GM23248 (cell line): ENCODE measurements at places on chromosomes 1 and 21.
A peak's percentile ranks its signal among the peaks of the same experiment; 100 is the strongest.

- no peak for DNase-seq
Observed at GRCh38 chr1:208333676-208334075, 89.5 kb upstream of the PLXNA2 start.

DNA sequence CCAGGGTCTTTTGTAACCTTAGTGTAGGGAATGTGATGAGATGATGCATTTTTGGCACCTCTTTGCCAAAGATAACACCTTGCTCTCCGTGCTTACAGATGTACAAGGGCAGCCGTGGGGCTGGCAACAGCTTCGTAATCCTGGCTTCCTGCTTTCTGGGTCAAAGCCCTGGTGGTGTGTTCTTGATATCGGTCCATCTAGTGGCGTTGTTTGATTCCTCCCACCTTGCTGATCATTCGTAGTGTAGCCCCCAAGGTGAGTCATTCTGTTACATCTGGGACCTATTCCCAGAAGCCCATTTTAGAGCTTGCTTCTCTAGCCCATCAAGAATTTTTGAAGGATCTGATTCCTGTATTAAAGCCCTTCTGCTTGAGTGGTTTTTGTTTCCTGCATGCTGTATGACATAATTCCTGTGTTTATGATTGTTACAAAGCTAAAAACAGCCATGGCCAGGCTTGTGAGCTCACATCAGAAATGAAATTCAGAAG, 7.0 kb upstream of the CCT8 start:
- DNase-seq, result no peak

- DNase-seq, result peak; percentile 98
Observed at GRCh38 chr1:14968251-14968851, 185.2 kb upstream of the TMEM51 start.

- DNase-seq, result peak; percentile 8
Observed at GRCh38 chr1:25954282-25954938, 43.5 kb downstream of the PAFAH2 start.

DNA sequence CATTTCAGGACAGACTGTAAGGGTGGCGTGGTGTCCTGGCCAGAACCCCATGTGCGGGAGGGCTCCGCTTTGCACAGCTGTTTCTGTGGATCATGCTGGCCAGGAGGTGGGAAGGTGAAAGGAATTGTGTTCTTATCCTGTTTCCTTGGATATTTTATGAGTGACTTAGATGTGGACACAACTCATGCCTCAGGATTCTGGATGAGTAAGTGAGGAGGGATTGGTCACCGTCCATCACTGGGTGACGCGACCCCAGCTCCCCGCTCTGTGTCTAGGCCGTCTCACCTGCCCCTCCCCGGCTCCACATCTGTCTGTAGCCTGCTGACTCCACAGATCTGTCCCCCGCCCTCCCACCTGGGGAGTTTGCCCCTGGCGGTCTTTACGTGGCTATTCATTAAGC, 48.8 kb downstream of the PIK3CD start:
- peak; percentile 94 for DNase-seq

DNA sequence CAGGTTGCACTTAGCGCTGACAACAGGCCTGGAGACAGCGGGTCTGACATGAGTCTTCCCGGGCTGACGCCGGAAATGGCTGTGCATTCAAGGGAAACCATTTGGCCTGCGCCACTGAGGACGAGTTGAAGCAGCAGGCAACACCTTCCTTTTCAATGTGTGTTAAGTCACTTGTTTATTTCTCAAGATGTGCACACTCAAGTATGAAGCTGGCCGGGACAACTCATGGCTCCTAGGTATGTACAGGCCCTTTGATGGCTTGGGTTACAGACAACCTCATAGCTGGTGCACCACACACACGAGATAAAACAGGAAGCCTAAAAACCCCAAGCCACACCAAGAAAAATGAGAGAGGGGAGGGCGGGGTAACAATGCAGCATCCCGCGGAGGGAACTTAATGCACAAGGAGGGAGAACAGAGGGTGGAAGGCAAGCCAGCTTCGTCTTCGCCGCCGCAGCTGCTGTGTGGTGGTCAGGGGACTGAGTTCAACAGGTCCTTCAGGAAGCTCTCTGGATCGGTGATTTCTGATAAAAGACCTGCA, 118.0 kb upstream of the IFFO2 start:
- DNase-seq, result no peak

DNA sequence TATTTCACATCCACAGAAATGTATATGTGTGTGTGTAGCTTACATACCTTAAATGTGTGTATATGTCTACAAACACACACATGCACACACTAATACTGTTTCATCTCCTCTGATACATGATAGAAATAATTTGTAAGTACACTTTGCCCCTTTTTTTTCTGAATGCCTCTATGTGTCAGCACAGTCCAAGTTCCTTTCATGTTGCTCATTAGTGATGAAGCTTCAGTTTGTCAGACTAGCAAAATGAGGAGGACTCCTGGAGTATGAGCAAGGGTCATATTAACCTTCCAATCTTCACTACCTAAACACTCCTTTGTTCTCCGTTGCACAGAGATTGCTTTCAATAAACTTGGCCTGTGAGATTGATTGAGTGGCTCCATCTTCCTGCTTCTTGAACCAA, 935.4 kb downstream of the MRPL39 start:
- no peak for DNase-seq

GRCh38 chr1:70990469-70991253, 57.0 kb downstream of the PTGER3 start:
- no peak for DNase-seq

GRCh38 chr1:19053486-19053885, 97.0 kb upstream of the IFFO2 start:
- no peak for DNase-seq

- DNase-seq, result peak; percentile 78
Observed at GRCh38 chr1:158998781-158999161, 10.9 kb upstream of the IFI16 start.

DNA sequence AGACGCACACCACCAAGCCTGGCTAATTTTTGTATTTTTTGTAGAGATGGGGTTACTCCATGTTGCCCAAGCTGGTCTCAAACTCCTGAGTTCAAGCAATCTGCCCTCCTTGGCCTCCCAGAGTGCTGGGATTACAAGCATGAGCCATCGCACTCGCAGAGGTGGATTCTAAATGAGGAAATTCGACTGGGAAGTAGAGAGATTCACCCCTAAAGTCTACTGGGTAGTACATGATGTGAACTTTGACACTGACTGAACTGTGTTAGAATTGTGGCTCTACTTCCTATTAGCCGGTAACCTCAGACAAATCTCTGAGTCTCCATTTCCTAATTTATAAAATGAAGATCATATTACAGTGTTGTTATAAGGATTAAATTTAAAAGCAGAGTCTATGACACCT, 276.0 kb upstream of the NR5A2 start:
- DNase-seq, result no peak

- DNase-seq, result peak; percentile 96
Observed at GRCh38 chr1:52139817-52140540, 1.9 kb upstream of the ZFYVE9 start.

GRCh38 chr1:19495000-19495656, 9.8 kb upstream of the CAPZB start:
- DNase-seq, result no peak

DNA sequence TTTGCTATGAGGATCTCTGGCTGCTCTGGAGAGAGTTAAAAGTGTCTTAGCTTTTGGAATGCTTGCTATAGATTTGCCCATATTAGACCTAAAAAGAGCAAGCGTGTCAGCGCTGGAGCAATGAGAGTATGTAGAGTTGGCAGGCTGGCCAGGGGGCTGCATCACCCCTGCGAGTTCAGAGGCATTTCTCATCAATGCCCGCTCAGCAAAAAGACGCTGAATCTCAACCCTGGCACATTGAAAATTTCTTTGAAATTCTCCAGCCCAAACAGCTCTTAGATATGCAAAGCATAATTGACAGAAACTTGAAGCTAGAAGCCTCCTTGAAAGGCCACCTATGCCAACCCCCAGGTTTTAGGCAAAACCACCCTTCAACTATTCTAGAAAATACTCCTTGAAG, 135.5 kb upstream of the F3 start:
- DNase-seq, result no peak

GRCh38 chr1:29651684-29652665, 415.7 kb downstream of the PTPRU start:
- peak; percentile 35 for DNase-seq

DNA sequence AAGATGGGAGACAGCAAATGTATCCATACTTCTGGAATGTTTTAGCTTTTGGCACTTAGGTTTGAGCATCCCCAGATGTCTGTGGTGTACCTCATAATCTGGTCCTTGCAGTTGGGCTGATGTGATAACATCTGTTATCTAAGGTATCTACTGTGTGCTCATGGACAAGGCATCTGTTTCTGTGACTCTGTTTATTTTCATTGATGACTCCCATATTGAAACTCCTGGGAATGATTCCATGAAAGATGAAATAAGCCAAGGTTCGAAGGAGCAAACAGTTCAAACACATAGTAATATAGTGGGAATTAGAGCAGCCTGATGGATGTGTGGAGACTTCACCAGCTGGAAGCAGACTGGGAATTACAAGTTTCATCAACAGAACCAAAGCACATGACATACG, 20.7 kb upstream of the TRIM45 start:
- DNase-seq, result peak; percentile 38

GRCh38 chr1:65311760-65312159, 2.4 kb downstream of the DNAJC6 start:
- no peak for DNase-seq

DNA sequence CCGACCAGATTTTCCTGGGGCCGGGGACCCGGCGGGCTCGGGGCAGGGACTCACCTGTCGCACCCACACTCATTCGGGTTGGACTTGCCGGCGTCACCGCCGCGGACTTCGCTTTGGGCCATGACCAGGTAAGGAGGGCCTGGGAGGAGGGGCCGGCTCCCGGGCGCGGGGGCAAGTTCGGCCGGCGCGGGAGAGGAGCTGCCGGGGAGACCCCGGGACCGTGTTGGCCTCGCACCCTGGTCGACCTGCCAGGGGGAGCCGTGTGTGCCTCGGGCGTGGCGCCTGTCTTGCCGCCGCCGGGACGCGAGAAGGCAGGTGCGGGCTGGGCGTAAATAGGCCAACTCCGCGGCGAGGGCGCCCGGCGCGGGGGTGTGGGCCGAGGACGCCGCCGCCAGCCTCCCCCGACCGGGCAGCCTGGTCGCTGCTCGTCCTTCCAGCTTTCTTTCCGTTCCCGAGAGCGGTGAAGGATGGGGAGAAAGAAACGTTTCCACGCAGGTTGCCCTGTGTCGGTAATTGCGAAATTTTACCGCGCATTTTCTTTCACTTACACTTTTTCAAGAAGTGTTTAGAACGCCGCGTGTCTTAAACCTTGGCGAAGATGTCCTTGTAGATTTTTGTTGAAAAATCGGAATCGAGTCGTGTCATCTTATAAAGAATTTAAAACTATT, 558 bp downstream of the USP1 start:
- peak; percentile 54 for DNase-seq
